Kidney glomerular epithelial cell (primary cell): ENCODE measurements at places on chromosomes 12 and 14.

DNA sequence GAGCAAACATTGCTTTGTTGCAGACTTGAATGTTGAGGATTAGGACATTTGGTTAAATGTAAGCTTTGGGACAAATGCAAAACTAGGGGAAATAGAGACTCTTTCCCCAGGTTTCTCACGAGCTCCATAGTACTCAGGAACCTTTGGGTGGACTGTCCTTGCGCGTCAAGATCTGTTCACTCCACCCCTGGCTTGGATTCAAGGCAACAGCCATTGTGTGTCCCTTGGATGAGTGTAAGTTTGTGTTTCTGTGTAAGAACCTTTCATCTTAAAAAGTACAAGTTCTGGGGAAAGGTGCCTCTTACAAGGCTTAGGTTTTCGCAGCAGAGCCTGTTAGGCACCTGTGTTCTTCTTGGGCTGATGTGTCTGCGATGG, 3.7 kb downstream of the SUSD6 start:
- no peak for DNase-seq

DNA sequence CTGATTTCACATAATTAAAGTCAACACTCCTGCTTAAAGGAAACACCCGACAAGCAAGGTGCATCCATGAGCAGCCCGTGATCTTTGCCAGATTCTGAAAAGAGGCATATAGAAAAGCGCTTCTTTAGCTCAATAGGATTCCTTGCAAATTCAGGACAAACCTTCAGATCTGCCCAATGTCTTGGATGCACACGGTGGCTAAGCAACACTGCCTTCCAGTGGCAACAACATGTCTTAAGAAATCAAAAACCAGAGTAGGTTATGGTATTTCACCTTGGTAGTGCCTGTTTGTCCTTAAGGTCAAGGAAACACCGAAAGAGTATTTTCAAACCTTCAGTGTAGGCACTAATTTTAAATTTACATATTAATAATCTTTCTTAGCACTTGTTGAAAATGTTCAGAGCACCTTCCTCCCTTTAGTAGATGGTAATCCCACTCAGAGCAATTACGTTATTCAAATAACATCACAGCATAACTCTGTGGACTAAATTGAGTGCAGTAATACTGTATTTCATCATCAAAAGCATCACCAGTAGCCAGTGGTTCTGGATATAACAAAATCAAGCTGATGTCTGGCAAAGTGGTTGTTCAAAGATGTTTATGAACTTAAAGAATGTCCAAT, 58.0 kb upstream of the CDKN3 start:
- peak; percentile 23 for DNase-seq

DNA sequence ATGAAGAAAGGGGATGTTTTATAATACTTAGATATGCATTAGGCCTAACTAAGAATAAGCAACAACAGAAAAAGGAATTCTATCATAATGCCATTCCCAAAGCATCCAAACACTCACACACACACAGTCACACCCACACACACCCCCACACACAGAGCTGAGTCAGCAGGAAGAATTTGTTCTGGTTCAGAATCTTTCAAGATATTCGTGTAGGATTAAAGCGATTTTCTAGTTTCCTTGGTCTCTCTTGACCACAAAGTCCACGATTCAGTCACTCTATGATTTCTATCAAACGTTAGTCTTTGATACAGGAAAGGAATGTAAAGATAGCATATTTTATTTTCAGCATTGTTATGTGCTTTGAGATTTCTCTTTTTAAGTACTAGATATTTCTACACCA, 382.6 kb upstream of the DCN start:
- peak; percentile 44 for DNase-seq

- DNase-seq: no peak
These were observed 165.1 kb downstream of the CALM1 start for GRCh38 chr14:90561920-90562319.

- peak; percentile 7 for DNase-seq
These were observed 23.0 kb downstream of the KLRK1 start for GRCh38 chr12:10366875-10367274.
